Activated naive CD4-positive, alpha-beta T cell treated with anti-CD3 and anti-CD28 coated beads, Interleukin-2, amount 50 U/mL, for 72 hours (primary cell): ENCODE measurements at places on chromosomes 2 and 18. TPM values are rescaled to one million over a fixed set of nuclear protein-coding genes. Genes with fewer than 3 reads are reported as not detected.

TANC1 gene
- total RNA-seq, result 0.89 TPM

CGREF1 gene
- 15.8 TPM for total RNA-seq

RGPD4 gene
- total RNA-seq, result 0.16 TPM

ZC3H8 gene
- 44.1 TPM for total RNA-seq

ALPP gene
- 0.53 TPM for total RNA-seq

ANKRD30B gene
- not detected for total RNA-seq

DNA sequence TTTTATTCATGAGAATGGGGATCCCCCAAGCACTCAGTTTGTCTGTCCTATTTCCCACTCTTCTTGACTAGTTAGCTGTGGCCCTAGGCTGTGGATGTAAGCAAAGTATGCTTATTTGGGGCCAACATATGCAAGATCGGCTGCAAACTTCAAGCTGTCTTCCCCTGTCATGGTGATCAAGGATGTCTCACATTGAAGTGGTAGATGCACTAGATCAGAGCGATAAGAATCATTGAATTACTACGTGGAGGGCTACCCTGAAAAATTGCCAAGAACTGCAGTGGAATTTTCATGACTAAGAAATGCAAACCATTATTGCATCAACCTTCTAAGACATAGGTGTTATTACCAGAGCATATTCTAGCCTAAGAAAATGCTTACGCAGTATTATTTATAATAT lies 527.4 kb downstream of the RNF144A start:
- DNase-seq, result no peak

DNA sequence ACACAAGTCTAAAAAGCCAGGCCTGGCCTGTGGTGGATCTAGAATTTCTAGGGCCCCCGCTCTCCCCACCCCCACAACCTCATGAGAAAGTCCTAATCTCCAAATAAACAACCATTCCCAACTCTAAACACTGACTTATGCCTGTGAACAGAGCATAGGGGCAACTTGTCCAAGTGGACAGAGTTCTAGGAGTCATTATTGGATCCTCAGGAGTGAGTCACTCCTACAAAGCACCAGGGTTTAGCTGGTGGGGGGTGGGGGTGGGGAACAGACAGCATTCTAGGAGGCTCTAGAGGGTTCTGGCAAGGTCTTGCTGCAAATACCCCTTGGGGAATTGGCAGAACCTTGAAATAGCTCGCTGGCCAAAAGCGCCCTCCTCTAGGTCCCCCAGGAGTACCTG lies 83.3 kb downstream of the ZCCHC2 start:
- no peak for DNase-seq

GRCh38 chr2:239208465-239209180 lies 192.2 kb downstream of the HDAC4 start:
- no peak for DNase-seq

DNA sequence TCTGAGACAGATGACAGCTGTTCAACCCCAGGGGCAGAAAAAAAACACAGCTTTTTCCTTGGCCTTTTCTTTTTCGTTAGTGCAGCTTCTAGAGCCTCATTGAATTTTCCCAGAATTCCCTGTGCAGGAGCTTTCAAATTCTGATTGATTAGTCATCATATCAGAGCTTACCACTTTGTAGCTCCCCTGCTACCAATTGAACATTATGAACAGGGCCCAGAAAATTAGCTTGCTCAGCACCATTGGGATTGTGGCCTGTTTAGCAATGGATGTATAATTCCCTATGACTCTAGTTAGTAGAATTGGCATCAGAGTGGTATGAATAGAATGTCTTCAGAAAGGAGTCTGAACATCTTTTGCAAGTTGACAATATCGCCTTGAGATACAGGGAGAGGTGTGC lies 631.1 kb downstream of the DCC start:
- DNase-seq, result no peak

DNA sequence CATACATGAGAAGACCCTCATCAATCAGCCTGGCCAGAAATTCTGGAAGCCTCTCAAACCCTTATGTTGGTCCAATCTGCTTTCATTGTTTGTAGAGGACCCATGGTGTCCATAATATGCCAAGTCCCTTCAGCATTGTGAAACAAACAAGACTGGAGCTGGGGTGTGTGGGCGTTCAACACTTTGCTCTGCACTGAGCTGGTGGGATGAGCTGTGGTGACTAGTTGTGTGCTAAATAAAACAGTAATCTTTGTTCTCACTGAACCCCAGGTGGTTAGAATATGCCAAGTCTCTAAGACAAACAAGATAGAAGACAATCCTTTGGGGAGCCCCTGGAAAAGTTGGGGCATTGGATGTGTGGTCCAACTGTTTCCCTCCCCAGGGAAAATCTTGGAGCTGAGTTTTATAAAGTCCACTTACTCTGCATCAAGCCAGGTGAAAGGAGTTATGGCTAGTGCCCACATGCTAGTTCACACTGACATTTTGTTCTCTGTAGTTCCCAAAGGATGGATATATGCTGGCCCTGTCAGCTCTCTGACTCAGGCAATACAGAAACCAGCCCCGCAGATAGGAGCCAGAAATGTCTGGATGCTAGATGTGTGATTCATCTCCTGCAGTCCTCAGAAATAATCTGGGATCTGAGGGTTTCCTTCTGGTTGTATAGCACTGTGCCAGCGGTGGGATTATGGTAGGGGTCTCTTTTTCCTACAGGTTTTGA lies 260.2 kb downstream of the TMX3 start:
- DNase-seq, result no peak
